ENCODE measurements at places on chromosomes 2 and 18.

GRCh38 chr2:9095690-9096089 is 92.2 kb upstream of the MBOAT2 start:
- DNase-seq = no peak

- no peak for DNase-seq
Observed at GRCh38 chr2:63555931-63556330, 32.3 kb downstream of the WDPCP start.

- peak; percentile 88 for DNase-seq
Observed at GRCh38 chr18:59459369-59460071, 100.5 kb upstream of the LMAN1 start.

DNA sequence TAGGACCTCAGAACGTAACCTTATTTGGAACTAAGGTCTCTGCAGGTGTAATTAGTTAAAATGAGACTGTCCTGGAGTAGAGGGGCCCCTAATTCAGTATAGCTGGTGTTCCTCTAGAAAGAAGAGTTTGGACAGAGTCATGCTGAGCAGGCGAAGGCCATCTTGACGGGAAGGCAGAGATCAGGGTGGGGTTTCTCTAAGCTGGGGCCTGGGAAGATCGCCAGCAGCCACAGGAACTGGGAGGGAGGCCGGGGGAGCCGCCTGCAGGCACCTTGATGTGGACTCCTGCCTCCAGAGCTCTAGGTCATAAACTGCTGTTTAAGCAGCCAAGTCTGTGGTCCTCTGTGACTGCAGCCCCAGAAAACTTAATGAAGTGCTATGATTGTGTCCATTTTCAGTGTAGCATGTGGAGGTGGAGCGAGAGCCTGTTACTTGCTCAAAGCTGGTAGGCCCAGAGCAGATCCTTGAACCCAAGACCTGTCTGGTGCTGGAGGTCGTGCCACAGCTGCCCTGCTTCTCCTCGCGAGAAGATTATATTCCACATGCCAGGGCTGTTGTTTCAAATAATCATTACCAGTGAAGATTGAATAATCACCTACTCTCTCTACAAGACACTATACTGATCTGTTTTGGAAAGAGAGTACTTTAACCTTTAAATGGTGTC is 105.7 kb downstream of the TPO start:
- DNase-seq = no peak

DNA sequence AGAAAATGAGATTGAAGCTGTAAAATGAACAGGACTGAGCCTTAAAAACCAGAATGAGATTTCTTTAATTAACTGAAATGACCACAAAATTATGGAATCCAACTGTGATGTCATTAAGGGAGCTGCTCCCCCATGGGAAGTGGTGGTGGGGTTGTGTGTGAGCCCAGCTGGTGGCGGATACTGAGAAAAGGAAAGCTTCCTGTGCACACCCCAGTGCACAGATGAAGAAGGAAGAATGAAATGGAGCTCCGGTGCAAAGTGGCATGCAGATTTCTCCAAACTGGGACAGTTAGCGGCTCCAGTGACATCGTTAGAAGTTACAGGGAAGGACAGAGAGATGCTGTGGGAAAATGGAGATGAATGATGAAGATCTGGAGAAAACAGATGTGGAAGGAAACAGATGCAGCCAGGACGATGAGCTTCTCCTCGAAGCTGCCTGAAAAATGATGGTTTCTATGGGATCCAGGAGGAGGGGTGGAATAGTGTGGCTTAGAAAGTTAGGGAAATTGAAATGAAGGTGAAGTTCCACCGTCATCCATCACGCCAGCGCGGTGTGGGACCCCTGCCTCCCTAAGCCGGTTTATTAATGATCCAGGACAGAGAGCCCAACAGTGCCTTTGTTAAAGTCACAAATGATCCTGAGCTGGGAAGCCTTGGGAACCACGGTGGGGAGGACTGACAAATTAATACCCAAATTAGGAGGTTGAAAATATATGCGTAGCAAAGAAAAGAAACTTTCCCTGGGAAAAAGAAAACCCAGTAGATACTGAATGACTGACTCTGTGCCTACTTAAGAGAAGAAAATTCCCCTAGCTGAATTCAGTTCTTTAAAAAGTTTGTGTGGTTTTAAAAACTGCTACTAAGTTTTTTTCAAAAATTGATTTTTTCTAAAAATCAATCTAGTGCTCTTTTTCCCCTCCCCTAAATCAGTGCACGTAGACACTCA is 77.2 kb downstream of the TSN start:
- no peak for DNase-seq

GRCh38 chr2:138767101-138767500 is 13.1 kb downstream of the NXPH2 start:
- DNase-seq = no peak

DNA sequence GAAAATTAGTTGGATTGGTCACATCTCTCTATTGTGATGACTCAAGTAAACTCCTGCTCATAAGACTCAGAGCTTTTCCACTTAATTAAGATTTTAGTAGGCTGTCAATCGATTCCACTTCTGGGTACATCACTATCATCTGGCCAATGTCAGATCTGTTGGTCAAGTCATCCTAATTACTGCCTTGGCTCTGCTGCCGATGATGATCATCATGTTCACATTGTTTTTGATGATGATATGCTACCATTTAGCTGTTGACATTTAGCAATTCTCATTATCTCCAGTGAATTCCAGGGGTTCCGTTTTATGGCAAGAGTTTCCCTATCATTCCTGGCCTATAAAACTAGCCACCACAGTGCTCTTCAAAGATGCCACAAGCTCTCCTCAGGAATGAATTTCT is 253.4 kb downstream of the IKZF2 start:
- DNase-seq = no peak

- DNase-seq = no peak
Observed at GRCh38 chr2:18614041-18614440, 24.7 kb upstream of the NT5C1B start.

GRCh38 chr2:216584112-216584511 is 49.1 kb upstream of the IGFBP2 start:
- DNase-seq = no peak

GRCh38 chr2:180150606-180151005 is 143.5 kb upstream of the CWC22 start:
- DNase-seq = no peak

DNA sequence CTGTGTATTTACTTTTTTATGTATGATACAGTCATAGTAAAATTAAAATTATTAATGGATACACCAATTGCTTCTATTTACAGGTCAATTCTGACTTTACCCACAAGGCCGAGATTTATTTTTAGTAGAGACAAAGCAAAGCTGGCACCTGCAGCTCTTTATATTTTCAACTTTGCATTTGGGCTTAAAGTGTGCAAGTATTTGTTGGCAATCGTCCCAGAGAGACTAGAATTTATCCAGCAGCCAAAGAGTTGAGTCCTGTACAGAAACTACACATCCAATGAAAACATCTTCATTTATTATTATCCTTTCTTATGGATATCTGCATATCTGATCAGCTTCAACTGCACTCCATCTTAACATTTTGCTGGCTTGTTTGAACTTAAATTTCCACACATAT is 485.6 kb downstream of the SOX11 start:
- DNase-seq = no peak

GRCh38 chr18:40431071-40431985 is 1523.7 kb upstream of the PIK3C3 start:
- no peak for DNase-seq

DNA sequence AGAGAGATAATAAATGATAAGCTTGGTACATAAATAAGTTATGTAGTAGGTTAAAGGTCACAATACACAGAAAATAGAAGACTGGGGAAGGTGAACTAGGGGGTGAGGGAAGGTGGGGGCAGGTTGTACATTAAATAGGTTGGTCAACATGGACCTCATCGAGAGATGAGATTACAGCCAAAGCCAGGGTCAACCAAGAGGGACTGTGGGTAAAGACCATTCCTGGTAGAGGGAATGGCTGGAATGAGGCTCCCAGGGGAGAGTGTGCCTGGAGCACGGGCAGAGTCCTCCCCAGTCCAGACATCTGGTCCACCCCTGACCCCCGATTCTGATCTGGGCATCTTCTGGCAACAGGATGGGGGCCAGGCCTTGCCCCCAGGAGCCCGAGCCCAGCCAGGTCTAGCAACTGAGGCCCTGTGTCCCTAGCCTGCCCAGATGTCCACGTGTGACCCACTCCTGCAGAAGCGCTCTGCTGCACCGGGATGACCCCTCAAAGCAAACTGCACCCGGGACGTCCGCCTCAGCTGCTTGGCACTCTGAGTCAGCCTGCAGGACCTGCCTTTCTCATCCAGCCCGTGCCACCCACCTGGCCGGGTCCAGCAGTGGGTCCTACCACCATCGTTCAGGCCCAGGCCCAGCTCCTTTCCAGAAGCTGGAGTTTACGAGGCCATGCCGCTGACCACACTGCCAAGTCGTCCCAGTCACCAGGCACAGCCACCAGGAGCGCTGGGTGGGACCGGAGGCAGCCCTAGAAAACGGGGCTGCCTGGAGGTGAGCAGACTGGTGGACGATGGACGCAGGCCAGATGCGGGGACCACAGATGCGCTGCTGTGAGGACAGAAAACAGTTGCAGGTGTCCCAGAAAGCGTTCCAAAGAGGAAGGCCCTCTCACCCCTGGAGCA is 56.2 kb upstream of the ID2 start:
- DNase-seq = peak; percentile 62

- no peak for DNase-seq
Observed at GRCh38 chr18:57062844-57063243, 84.0 kb upstream of the BOD1L2 start.

DNA sequence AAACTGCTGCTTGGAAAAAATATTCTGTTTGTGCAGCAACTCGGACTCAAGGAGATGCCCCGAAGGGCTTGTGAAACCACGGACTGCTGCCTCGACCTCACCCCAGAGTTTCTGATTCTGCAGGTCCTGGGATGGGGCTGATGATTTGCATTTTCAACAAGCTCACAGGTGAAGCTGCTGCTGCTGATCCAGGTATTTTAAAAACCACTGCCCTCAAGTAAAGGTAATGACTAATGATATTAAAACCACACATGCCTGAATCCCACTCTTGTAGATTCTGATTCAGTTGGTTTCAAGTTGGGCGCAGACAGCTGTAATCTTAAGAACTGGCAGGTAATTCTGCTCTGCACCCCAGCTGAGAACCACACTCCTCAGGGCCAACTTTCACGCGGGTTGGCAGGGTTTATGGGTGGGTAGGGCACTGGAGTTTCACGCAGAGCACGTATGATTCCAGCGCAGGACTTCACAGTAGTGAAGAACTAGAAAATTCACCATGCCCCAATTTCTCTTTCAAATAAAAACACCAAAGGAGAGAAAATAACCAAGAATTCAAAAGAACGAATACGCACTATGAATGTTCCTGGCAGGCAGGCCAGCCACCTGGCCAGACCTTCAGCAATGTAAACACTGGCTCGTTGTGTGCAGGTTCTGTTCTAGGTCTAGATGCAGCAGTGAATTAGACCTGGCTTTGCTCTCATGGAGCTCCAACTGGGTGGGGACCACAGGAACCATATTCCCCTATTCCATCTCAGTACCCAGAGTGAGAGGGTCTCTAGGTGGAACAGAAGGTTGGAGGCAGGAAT is 74.6 kb upstream of the ZFP36L2 start:
- no peak for DNase-seq

- peak; percentile 21 for DNase-seq
Observed at GRCh38 chr2:3454802-3455201, 64.5 kb downstream of the ADI1 start.

- no peak for DNase-seq
Observed at GRCh38 chr2:172225786-172226185, 123.1 kb upstream of the DLX2 start.

DNA sequence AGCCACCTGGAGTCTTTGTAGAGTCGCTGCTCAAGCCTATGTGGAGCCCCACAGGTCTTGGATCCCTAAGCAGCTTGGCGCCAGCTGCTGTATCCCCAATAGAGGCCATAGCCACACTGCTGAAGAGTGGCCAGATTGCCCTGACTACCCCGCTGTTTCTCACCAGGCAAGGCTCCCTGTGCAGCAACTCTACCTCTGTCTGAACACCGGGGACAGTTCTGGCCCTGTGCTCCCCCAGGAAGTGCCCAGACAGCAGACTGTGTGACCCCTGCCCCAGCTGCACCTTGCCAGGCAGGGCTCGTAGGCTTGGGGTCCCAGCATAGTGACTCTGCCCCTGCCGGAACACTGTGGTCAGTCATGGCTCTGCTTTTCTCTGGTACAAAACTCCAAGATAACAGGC is 53.5 kb upstream of the GALNT13 start:
- peak; percentile 26 for DNase-seq

DNA sequence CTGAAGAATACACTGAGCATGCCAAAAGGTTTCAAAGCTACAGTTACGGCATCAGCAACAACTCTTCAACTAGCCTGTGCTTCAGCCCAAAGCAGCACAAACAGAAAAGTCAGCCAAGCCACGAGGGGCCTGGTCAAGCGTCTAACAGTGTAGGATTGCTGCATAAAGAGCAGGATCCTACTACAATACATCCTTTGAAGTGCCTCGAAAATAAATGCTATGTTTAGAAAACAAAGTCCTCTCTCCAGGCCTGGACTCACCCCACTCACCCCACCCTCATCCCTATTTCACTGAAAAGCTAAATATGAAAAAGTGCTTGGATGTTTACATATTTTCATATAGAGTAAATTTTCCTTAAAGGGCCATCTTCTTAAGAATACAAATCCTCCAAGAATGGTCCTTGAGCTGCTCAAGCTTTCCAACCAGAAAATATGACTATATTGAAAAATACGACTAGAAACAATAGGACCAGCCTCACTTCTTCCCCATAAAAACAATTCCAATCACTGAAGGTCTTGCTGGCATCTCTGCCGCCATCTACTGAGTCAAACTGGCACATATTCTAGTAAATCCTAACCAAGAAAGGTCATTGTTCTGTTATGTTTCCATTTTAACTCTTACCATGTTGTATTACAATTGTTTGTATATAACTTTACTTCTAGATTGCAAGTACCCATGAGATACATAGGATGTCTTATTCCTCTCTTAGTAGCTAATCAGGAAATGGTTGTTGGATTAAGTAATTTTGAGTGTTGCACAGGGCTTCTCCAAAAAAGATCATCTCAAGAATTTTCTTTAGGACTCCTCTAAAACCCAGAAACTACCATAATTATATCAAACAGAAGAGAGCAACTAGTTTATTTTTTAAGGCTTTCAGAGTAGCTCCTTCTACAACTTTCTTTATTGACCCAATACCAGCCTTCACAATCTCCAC is 63.6 kb downstream of the CLHC1 start:
- peak; percentile 54 for DNase-seq

GRCh38 chr2:111226876-111227700 is 106.4 kb downstream of the BCL2L11 start:
- no peak for DNase-seq

GRCh38 chr2:172242471-172242870 is 139.8 kb upstream of the DLX2 start:
- no peak for DNase-seq

- no peak for DNase-seq
Observed at GRCh38 chr2:98161186-98161585, 74.2 kb downstream of the VWA3B start.

DNA sequence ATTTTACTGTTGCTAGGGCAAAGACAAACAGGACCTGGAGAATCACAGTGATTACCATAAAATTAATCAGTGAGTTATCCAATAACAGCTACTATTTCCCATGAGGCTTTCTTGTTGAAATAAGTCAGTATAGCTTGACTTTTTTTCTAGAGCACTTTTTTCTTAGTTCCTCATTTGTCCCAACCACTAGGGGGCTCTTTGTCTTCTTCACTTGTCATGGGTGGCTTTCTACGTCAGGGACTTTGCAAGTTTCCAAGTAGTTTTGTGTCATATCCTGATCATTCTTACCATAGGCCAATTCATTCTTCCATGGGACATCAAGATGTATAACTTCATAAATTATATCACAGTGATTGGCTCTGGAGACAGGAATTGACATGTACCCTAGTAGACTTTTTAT is 1019.6 kb upstream of the PIK3C3 start:
- DNase-seq = no peak

- no peak for DNase-seq
Observed at GRCh38 chr18:9861933-9862332, 23.8 kb upstream of the TXNDC2 start.

- no peak for DNase-seq
Observed at GRCh38 chr2:171785450-171785849, 98.2 kb downstream of the DYNC1I2 start.
